ENCODE measurements at places on chromosomes 6 and 20. TPM values are rescaled to one million over a fixed set of nuclear protein-coding genes. Genes with fewer than 3 reads are reported as not detected.
A peak's percentile ranks its signal among the peaks of the same experiment; 100 is the strongest.

SLC22A2 gene
- total RNA-seq: not detected

DNA sequence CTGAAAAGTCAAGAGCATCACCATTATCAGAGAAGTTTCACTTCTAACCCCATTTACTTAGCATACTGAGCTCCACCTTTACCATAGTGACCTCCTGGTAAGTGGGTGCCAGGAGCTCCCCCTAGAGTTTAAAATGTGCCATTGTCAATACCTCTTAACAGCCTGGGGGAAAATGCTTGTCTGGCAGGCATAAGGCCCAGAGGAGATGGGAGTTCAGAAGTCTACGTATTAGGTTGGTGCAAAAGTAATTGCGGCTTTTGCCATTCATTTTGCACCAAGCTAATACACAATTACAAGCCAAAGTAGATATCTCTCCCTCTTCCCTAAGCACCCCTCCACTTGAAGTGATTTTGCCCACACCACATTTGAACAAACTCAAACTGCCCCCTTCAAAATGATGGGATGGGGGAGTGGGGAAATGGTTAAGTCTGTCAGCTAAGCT, 919.0 kb downstream of the KIF16B start:
- DNase-seq: peak; percentile 49

DNA sequence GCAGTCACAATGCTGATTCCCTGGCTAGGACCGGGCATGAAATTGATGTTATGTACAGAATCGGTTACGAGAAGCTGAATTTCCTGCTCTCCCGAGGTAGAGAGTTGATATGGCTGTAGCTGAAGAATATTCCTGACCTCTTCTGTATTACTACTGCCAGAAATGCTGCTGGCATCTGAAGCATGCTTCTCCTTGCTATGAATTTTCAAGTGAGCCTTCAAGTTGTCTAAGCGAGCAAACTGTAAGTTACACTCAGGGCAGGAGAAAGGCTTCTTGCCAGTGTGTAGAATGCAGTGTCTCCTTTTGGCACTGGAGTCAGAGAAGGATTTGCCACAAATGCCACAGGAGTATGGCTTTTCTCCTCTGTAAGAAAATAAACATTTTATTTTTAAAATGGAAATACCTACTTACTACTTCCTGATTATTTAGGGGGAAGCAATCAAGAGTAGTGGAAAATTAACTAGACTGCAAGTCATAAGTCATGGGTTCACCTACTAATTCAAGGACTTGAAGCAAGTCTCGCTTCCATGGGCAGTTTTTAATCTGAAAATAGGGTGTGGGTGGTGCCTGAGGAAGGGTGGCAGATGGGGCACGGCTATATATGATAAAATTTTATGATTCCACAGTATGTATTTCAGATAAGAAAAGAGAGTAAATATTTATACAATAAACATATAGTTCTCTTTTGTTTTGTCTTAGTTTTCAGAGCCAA, 10.8 kb upstream of the MICAL1 start:
- DNase-seq: no peak

GRCh38 chr20:49937027-49937929, 1.1 kb downstream of the RNF114 start:
- no peak for DNase-seq

- DNase-seq: no peak
These were observed 66.5 kb downstream of the DLGAP4 start for GRCh38 chr20:36372666-36373065.

DNA sequence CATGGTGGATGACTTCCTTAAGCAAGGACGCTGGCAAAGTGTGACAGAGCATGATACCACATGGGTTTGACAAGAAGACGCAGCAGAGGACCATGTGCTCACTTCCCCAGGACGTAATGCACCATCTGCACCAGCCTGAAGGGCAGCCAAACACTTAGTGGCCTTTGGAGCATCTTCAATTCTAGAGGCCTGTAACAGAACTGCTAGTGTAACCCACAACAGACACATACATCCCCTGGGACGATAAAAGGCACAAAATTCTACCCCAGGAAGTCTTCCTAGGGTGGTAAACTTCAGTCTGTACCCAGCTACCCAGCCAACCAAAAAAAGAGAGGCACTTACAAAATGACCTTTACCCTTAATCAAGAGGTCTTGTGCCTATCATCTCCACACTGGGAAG, 9.2 kb upstream of the CPNE1 start:
- peak; percentile 25 for DNase-seq

- DNase-seq: no peak
These were observed 24.9 kb downstream of the ZNF292 start for GRCh38 chr6:87180105-87180728.

Data from adrenal gland (tissue), 19 donors.